Activated effector memory CD4-positive, alpha-beta T cell treated with anti-CD3 and anti-CD28 coated beads, Interleukin-2, amount 50 U/mL, for 16 hours (primary cell): ENCODE measurements at places on chromosomes 11 and 22.

- no peak for DNase-seq
Measured at GRCh38 chr11:1059759-1060158, 14.9 kb upstream of the MUC2 start.

DNA sequence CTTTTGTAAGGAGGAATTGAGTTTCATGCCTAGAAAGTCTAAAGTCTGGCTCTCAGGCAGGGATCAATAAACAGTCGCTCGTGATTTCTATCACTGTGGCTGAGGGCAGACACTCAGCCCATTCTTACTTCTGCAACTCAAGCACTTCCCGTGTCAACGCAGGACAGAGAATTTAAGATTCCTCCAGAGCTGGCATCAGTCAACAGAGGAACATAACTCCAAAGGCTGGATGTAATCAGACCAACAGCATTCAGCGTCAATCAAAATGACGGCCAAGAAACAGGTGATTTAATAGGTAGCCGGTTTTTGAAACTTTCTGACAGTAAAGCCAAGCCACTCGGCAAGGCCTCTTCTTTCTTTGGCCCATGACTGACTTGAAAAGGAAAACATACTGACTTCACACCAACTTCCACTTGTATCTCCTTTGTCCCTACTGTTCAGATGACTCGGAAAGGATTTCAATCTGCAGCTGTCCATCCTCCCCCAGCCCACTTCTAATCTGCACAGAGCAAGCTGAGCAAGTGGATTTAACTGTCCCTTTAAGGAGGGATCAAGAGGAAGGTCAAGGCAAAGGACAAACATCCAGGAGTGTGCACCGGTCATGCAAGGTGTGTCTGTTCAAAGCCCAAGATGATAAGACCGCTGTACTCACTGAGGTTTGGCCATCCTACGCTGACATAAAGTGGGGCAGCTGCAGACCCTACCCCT is 9.5 kb downstream of the VPS37C start:
- DNase-seq, result no peak

GRCh38 chr11:45930031-45930794 is 7.8 kb downstream of the LARGE2 start:
- peak; percentile 77 for DNase-seq

DNA sequence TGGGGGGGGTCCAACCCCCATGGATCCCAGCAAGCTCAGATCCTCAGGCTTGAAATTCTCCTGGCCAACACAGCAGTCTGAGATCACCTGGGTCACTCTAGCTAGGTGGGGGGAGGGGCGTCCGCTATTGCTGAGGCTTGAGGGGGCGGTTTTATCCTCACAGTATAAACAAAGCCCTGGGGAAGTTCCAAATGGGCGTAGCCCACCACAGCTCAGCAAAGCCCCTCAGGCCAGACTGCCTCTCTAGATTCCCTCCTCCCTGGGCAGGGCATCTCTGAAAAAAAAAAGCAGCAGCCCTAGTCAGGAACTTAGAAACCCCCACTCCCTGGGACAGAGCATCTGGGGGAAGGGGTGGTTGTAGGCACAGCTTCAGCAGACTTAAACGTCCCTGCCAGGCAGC is 16.7 kb downstream of the TRPC6 start:
- DNase-seq, result no peak

DNA sequence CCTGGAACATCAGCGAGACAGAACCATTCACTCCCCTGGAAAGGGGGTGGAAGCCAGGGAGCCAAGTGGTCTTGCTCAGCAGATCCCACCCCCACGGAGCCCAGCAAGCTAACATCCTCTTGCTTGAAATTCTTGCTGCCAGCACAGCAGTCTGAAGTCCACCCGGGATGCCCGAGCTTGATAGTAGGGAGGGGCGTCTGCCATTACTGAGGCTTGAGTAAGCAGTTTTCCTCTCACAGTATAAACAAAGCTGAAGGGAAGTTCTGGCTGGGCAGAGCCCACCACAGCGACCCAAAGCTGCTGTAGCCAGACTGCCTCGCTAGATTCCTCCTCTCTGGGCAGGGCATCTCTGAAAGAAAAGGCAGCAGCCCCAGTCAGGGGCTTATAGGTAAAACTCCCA is 764.8 kb upstream of the LUZP2 start:
- no peak for DNase-seq

GRCh38 chr11:94806419-94806818 is 38.3 kb downstream of the AMOTL1 start:
- DNase-seq, result no peak

DNA sequence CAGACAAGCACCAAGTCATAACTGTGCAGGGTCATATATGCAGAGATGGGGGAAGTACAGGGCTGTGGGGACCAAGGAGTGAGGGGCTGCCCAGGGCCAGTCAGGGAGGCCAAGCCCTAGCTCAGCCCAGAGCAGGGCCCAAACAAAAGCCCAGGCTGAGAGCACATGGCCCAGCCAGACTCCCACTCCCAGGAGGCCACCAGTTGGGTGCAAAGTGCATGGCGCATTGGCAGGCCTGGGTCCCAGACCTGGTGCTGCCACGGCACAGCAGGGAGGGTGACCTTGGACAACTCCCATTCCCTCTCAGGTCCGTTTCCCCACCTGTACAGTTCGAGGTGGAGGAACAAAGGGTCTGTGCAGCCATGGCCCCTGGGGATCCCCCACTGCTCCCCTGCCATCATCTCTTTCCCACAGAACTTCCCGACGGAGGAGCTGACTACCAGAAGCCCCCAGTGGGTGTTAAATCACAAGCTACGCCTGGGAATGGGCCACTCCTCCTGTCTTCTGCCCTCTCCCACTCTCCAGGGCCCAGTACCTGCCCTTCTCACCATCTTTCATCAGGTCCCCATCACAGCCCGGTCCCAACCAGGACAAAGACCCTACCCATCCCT is 608 bp downstream of the NIPSNAP1 start:
- DNase-seq, result no peak

- no peak for DNase-seq
Measured at GRCh38 chr11:61905067-61905696, 12.2 kb downstream of the RAB3IL1 start.

GRCh38 chr11:28759311-28759710 is 651.1 kb downstream of the METTL15 start:
- no peak for DNase-seq

GRCh38 chr22:22450343-22450839 is 58.2 kb downstream of the ZNF280B start:
- DNase-seq, result no peak

DNA sequence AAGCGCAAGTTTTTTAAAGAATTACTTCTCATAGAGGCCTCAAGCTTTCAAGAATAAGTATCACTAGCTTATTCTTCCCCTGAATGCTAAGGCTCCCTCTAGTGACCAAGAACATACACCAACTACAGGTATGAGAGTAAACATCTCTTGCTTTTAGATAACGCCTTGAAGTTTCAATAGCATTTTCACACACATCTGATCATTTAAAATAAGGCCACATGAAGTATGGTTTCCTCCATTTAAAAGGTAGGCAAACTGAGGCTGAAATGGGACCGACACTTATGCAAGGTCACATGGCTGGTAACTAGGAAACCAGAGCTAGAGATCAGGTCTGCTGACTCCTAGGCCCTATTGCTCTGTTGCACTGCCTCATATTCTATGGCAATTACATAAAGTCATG is 66.5 kb downstream of the CCDC34 start:
- no peak for DNase-seq

- no peak for DNase-seq
Measured at GRCh38 chr11:81840380-81840779, 893.3 kb downstream of the FAM181B start.

GRCh38 chr11:58647866-58648265 is 25.4 kb downstream of the CNTF start:
- DNase-seq, result no peak

DNA sequence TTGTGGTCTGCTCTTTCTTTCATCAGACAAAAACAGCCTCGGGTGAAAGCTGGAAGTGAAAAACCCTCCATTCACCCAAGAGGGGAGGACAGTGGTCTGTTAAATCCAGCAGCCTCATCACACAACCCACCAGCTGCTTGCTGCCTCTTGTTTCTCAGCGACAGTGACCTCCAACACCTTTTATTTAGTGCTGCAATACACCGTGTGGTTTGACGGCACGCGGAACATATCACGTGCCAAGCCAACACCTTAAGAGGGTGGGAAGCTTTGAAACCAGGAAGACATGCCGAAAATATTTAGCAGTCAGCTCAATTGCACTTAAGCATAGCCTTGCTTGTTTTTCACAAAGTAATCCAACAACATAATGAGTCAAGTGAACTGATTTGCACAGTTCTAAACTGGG is 39.8 kb upstream of the POGLUT3 start:
- no peak for DNase-seq

- DNase-seq, result peak; percentile 48
Measured at GRCh38 chr22:43377896-43378704, 33.7 kb upstream of the MPPED1 start.

GRCh38 chr22:36134182-36134581 is 26.4 kb downstream of the APOL3 start:
- DNase-seq, result no peak

DNA sequence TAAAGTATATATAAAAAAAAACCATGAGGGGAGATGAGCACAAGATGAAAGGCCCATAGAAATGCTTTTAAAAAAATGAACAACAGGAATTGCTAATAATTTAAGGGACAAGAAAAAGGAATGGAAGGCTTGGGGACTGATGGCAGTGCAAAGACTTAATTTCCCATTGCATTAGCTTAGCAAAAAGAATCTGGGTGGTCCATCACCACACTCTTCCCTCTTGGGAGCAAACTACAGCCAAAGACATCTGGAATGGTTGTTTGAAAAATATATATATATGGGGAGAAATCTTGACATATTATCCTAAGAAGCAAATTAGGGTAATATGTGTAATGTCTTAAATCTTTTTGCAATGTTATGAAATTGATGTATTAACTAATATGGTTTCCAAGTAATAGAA is 727.1 kb downstream of the METTL15 start:
- no peak for DNase-seq

GRCh38 chr11:111642542-111642941 is 40.3 kb downstream of the SIK2 start:
- no peak for DNase-seq
